ENCODE measurements at places on chromosomes 13 and 19.

DNA sequence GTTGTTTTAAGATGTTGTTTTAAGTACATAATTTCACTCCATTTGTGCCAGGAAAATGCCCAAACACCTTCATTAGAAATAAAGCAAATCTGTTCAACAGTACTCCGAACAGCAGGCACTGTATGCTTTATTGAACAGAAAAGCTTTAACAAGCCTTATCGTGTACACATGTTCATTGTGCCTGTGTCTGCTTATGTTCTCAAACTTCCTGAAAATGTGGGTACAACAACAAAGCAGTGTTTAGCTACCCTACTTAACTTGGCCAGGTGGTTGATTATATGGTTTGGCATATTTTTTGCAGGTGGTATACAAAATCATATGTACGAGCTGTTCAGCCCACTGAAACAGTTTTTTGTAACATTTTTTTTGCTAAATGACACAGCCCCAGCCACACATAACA, 718.0 kb downstream of the DACH1 start:
- no peak for DNase-seq

- DNase-seq, result no peak
Measured at GRCh38 chr13:104895521-104895920, 1639.9 kb downstream of the EFNB2 start.

GRCh38 chr13:35768073-35768472, 291.6 kb upstream of the MAB21L1 start:
- no peak for DNase-seq

DNA sequence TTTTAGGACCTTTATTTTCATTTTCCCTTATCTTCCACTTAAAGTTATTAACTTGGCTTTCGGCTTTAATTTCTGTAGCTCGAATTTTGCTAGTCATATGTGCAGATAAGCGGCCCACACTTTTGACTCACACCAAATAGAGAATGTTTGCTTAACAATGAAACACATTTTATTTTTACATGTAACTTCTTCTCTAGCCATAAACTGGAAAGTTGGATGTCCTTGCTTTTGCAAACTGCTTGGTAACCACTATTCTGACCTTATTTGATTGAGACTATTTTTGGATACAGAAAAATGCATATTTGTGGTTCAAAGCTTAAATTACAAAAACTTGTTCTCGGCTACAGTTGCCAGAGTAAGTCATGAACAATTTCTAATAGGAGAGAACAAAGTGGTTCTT, 600.0 kb downstream of the KCTD12 start:
- DNase-seq, result no peak

DNA sequence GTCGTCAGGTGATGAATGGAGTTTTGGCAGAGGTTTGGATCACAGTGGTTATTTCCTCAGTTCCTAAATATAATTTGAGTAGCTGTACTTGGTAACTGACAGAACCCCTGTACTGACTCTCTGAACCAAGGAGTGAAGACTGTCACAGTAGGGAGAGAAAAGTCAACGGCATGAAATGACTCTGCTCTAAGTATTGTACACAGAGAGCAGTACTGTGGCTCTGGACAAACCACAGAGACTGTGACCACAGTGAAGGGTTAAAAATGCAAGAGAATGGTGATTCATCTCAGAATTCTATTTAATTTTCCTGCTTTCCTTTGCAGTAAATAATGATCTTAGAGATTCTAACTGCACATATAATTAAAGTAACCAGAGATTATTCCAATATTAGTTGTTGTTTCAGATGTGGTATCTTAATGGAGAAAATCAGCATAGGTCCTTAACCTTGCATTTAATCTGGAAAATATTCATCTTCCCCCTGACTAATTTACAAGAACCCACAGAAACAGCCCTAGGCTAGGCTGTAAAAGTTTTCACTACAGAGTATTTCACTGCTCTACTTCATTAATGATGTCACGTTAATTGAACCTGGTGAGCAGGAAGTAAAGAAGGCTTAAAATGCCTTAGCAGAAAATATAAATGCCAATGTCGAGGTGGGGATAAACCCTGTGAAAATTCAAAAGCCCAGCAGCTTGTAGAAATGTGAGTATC, 221.9 kb downstream of the LIG4 start:
- DNase-seq, result no peak

GRCh38 chr13:111398196-111398595, 77.8 kb downstream of the TEX29 start:
- DNase-seq, result no peak

All from endothelial cell (in vitro differentiated cells).